NCI-H510A (cell line): ENCODE measurements at places on chromosomes 16 and 17.

DNA sequence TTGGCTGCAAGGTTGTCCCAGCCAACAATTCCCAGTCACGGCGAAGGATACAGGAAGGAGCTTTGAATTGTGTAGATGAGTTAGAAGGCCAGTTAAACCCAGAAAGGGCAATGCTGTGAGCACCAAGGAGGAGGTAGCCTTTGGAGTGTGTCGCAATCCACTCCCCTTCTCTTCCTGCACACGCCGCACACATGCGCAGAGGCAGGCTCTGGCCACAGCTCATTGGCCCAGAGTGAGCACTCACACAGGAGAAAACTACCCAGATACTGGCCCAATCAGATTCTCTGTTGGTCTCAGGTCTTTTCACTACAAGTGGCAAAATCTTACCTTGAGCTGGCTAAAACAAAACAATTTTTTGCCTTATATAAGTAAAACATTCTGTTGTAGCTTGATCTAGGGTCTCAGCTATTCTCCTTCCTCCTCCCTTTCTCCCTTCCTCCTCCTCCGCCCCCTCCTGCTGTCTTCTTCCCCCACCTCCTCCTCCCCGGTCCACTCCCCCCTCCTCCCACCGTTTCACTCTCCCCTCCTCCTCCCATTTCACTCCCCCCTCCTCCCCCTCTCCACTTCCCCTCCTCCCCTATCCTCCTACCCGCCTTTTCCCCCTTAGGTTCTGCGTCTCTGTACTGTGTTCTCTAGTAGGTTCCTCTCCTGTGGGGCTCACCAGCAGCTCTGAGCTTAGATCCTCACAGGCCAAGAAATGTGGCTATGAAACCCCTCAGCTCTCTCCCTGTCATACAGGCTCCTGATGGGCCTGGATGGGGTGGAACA, 344.9 kb downstream of the CPPED1 start:
- DNase-seq, result no peak

DNA sequence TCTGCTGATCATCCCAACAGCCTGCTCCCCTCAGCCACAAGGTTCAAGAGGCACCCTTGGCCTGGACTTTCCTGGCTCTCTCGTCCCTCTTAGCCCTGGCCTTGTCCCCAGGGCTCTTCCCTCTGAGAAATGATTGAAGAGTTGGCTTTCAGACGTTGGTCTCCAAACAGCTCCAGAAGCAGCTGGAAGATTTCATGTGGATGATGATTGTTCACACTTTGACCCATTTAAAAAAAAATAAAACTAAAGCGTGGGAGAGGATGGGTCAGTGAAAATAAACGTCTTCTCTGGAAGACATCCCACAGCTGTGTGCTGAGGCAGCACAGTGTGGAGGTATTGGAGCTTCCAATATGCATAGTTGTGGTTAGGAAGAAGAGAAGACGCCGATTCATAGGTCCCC, 54.7 kb upstream of the CDH11 start:
- DNase-seq, result no peak

- no peak for DNase-seq
Measured at GRCh38 chr16:8892101-8892575, 10.0 kb downstream of the LITAFD start.

GRCh38 chr16:73000020-73000906, 47.7 kb downstream of the ZFHX3 start:
- no peak for DNase-seq

DNA sequence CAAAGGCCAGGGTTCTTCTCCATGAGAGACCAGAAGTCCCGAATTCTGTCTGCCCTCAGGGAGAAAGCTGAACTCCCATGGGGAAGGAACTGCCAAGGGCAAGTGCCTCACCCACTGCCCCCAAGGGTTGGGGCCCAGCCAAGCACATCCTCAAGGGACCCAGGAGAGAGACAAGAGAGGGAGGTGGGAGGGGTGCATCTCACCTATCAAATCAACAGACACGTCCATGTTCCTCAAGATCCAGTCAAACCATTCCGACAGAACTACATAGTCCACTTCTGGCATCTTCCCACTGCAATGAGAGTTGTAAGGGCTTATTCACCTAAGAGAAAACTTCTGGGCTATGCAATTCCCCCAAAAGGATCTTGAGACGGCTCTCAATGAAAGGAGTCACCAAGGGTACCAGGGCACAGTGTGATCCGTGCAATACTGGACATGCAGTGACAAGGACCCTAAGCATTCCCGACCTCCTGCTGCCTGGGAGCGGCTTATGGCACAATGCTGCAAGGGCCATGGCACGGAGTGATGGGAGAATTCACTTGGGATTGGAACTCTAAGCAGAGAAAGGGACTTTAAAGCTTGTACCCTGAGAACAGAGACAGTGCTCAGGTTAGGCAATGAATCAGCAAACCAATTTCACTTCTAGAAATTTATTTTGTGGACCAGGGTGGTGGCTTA, 32.2 kb downstream of the TK2 start:
- DNase-seq, result no peak

DNA sequence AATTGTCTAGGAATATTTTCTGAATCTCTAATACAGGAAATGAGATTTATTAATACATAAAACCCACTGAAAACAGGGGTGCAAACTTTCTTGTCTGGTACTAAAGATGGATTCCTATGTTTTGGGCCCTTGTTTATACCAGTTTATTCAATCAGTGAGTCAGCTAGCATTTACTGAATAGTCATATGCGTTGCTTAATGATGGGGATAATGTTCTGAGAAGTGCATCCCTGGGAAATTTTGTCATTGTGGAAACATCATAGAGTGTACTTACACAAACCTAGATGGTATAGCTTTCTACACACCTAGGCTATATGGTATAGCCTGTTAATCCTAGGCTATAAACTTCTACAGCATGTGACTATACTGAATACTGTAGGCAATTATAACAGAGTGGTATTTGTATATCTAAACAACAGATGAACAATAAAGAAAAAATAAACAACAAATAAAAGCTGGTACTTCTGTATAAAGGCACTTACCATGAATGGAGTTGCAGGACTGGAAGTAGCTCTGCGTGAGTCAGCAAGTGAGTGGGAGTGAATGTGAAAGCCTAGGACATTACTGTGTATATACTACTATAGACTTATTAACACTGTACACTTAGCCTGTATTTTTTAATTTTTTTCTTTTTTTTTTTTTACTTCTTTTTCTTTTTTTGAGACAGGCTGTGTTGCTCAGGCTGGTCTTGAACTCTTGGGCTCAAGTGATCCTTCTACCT, 63.7 kb downstream of the SIAH1 start:
- no peak for DNase-seq

DNA sequence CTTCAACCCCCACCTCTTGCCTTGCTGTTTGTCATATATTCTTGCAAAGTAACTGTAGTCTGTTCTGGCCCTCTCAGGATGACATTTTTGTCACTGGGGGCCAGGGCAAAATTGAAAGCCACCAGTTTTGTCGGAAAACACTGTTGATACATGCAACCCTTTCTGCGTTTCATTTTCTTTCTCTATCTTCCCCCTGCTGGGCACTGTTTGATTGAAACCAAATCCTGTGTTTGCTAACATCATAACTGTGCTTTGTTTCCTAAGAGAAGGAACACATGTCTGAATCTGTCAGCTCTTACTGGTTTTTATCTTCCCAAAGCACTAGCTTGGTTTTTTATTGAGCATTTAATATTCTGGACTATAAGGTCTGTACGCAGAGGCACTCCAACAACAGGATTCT, 11.7 kb upstream of the CPPED1 start:
- DNase-seq, result no peak

GRCh38 chr17:6708357-6708961, 4.7 kb downstream of the SLC13A5 start:
- no peak for DNase-seq

GRCh38 chr16:79838496-79839259, 238.1 kb upstream of the MAF start:
- DNase-seq, result no peak

GRCh38 chr17:38338053-38338452, 5.7 kb downstream of the GPR179 start:
- DNase-seq, result no peak

DNA sequence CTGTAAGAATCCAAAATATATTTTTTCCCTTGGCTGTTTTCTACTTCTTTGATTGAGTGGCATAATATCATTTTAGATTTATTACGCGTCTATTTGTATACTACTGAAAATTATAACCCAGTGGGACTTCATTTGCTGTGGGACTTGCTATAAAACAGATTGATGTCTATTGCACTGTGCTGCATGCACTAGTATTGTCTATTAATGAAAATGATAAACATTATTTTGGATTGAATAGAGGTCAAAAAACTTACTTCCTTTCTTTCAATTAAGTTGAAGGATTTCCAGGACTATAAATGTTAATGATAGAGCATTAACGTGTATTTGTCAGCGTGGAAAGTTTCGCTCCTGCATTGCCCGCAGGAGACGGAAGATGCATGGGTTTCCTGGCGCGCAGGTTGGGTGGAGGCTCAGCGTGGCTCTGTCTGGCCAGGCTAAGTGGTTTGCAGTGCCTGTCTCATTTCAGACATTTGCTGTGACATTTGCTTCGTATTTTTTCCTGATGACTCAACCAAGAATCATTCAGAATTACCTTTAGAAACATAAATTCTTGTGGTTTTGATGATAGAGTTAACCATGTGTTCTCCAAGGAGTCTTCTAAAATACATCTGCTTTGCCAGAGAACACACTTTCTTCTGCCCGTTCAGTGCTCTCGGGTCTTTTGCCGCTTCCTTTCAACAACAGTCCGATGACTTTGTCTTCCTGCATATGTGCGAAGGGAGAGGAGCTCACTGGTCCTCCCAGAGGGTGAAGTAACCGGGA, 216.7 kb downstream of the RPTOR start:
- peak; percentile 47 for DNase-seq

- DNase-seq, result peak; percentile 79
Measured at GRCh38 chr17:17892009-17892408, 55.2 kb upstream of the SREBF1 start.

DNA sequence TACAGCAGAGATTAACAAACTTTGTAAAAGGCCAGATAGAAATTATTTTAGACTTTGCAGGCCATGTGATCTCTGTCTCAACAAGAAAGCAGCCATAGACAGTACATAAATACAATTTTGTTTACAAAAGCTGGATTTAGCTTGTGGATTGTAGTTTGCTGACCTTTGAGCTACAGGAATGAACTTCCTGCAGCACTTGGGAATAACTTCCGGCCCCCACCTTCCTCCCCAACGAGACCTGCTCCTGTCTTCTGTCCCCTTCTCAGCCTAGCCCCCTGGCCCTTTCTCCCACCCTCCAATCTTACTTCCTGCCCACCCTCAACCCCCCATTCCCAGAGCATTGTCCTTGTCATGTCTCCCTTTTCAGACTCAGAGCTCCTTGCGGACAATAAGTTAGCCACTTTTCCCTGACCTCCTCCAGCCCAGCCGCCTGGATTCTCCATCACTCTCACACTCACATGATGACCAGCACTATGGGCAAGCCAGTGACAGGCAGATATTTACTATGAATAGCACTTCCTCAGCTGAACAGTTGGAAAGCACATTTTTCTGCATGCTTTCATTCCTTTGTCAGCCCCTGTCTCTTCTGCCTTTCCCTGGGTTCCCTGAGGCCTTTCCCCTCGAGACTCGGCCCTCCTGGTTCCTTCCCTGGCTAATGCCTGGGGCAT, 27.6 kb upstream of the DLX3 start:
- no peak for DNase-seq

DNA sequence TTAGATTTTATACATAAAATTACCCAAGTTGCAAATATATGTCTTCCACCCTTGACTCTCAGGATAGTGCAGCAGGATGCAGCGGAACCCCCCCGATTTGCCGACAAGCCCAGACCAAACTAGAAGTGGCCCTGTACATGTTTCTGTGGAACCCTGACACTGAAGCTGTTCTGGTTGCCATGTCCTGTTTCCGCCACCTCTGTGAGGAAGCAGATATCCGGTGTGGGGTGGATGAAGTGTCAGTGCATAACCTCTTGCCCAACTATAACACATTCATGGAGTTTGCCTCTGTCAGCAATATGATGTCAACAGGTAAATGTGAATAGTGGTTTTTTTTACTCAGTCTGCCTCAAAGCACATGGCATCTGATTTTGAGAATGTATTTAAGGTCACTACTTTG, 70.7 kb downstream of the OMG start:
- no peak for DNase-seq

DNA sequence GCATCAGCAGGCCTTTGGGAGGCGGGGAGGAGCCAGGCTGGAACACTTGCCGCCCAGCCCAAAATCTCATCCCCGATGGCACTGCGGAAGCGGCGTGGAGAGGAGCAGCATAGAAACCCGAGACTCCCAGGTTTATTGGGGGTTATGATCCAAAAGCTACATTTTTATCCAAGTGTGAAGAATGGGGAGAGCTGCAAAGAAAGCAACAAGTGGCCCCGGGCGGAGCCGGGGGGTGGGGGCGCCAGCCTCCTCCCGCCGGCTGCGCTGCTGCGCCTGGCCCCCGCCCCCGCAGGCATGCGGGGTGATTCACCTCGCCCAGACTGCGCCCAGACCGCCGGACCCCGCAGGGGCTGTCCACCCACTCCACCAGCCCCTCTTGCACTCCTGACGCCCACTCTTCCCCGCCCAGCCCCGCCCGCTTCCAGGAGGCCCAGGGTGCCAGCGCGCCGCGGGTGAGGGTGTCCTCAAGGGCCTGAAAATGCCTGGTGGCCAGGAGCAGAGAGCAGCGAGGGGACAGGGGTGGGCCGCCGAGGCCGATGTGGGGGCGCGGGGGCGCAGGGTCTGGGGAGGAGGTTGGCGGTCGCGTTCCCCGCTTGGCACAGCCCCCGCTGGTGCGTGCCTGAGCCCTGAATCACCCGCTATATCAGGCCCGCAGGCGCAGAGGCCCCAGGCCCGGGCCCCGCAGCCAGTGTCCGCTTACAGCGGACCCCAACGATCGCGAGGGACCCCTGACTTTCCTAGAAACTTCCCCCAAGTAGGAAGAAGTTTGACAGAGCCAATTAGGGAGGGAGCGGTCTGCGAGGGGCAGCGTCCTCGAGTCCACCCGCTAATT, 1.3 kb downstream of the CAVIN1 start:
- no peak for DNase-seq

GRCh38 chr16:12548270-12548983, 255.3 kb downstream of the CPPED1 start:
- DNase-seq, result no peak

GRCh38 chr16:83105279-83106077, 478.7 kb downstream of the CDH13 start:
- no peak for DNase-seq

DNA sequence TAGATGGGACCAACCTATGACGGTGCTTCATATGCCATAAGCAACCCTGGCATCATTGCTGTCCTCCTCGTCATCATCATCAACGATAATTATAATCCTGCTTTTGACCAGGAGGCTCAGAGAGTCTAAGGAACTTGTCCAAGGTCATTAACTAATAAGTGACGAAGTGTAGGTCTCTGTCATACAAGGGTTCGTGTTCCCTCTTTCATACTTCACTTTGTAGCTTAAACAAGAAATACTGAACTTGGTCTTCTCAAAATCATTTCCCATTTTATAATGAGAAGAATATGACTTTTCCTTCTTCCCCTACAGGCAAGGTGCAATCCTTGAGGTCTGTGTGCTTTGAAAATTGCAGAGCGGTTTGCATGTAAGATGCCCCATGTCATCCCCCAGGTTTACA, 31.2 kb upstream of the PIK3R6 start:
- DNase-seq, result no peak

DNA sequence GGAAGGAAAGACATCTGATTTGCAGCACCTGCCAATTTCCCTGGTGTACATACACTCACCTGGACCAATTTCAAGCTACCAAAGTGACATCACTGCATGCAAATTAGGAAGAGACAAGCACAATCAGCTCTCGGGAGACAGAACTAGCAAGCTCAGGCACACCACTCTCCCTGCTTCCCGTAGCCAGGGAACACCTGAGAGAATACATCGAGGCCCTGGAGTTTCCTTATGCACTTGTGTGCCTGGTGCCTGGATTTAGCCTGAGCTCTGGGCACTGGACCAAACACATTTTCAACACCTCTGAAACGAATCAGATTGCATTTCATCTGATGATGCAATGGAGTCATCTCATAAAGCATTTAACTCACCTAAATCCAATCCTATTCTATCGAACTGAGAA, 110.5 kb downstream of the HS3ST2 start:
- peak; percentile 37 for DNase-seq
